ENCODE measurements at places on chromosomes 1 and 21.
A peak's percentile ranks its signal among the peaks of the same experiment; 100 is the strongest.

DNA sequence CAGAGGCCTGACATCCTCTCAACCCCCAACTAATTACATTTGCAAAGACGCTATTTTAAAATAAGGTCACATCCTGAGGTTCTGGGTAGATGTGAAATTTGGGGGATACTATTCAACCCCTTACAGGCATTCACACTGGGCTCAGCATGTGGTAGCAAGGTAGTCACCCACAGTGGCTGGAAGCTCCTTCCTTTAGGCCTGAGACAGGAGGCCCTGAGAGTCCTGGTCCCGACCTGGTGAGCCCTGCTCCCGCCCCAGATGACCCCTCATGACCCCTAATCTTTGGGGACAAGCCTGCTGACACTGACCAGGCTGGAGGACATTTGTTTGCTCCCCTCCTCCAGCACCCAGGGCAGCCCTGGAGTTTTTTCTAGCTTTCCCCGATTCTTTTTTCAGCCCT, 225.9 kb downstream of the DYRK1A start:
- DNase-seq, result no peak

DNA sequence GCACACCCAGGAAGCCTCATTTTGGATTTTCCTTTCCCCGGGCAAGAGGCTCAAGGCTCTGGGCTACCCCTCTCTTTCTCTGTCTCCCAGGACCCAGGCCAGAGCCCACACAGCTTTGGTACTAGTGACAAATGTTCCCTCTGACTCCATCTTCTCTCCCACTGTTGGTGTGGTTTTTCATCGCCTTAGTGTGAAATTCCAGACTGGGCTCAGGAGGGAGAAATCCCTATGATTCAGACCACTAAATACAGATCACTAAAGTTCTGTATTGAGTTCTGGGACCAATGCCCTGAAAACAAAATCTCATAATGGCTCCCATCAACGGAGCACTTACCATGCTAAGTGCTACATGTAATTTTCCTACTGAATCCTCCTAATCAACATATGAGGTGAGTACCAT, 26.1 kb downstream of the IQGAP3 start:
- DNase-seq, result no peak

- no peak for DNase-seq
Measured at GRCh38 chr1:76351655-76352054, 277.1 kb downstream of the ST6GALNAC3 start.

- DNase-seq, result peak; percentile 1
Measured at GRCh38 chr1:98732985-98733781, 71.7 kb downstream of the SNX7 start.

DNA sequence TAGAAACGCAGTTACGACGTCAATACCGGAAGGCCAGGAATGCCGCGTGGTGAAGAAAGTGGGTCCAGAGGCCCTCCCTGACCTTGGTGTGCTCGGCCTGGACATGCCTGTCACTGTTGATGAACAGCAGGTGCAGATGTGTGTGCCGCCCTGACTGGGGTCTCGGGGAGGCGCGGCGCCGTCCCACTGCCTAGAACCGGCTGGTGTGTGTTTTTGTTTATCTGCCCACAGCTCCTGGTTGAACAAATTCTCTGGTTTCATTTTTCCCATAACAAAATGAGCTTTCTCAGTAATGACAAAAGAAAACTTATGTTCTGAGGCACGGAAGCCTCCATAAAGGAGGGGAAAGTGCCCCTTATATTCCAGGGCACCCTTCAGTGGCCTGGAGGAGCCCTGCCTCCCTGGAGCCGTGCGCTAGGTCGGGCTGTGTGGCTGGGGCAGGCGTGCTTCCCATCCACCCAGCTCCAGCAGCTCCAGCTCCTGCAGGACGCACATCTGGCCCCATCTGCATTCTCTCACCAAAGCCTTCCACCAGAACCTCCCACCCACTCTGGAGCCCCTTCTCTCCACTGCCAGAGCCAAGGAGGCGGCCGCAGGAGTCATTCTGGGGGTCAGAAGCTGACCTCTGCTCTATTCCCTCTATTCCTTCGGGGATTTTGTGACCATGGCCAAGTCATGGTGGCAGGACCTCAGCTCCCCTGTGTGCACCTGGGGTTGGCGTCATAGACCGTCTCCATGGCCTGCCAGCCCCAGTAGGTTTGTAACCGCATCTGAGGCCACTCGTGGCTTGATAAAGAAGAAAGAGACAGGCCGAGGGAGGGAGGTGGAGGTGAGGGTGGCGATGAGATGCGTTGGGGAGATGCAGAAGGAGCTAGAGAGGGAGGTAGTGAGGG, 20.1 kb upstream of the COL18A1 start:
- no peak for DNase-seq

DNA sequence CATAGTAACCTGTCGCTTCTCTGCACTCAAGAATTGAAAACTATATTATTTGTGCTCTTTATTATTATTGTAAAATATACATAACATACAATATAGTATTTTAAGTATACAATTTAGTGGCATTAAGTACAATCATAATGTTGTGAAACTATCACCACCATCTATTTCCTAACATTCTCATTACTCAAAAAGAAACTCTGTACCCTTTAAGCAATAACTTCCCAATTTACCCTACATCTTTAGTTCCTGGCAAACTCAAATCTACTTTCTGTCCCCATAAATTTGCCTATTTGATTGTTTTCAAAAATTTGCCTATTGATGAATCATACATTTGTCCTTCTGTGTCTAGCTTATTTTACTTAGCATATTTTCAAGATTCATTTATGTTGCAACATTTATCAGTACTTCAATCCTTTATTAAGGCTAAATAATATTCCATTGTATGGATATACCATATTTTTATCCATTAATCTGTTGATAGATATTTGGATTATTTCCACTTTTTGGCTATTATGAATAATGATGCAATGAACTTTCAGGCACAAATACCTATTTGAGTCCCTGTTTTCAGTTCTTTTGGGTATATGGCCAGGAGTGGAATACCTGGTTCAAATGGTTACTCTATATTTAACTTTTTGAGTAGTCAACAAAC, 99.6 kb upstream of the DMRTA2 start:
- no peak for DNase-seq

DNA sequence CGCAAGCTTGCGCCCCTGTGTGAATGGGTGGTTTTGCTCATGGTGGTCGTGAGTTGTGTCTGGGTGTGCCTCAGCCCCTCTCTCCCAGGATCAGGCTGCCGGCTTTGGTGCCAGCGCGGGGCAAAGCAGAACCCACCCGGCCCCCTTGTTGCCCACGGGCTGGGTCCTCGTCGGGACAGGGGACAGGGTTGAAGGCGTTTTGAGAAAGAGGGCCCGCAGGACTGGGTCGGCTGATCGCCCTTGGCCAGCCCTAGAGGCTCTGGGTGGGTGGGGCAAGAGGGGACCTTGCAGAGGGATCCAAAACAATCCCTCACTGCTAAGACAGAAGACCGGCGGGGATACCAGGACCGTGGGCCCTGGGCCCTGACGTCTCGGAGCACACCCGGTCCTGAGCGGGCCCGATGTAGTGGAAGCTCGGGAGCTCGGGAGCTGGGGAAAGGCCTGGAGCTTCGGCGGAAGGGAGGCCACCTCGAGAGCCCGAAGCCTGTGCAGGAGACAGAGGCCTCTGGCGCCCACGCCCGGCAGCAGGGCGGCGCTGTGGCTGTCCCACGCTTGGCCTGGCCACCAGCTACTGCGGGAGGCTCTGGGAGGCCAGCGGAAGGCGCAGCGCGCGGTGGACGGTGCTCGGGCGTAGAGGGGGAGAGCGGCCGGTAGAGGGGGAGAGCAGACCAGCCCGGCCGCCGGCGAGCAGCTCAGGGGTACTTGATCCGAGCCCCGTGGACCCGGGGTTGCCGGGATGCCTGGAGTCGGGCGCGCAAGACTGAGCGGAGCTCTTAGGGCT, 2.8 kb upstream of the ZNF678 start:
- no peak for DNase-seq

- DNase-seq, result peak; percentile 53
Measured at GRCh38 chr21:35088319-35088771, 39.2 kb upstream of the RUNX1 start.

GRCh38 chr1:223876590-223876989, 30.8 kb upstream of the TP53BP2 start:
- DNase-seq, result no peak

Measured in EH (cell line).